ENCODE measurements at places on chromosomes 5 and 9. TPM values are rescaled to one million over a fixed set of nuclear protein-coding genes. Genes with fewer than 3 reads are reported as not detected.

The ENHO gene
- total RNA-seq = 1.7 TPM

The ZNF346 gene
- 27.9 TPM for total RNA-seq

The ADAMTS19 gene
- total RNA-seq = not detected

The CAAP1 gene
- 16.8 TPM for total RNA-seq

The LOX gene
- total RNA-seq = not detected

All from natural killer cell (primary cell).